ENCODE measurements at places on chromosomes 2 and 18.

DNA sequence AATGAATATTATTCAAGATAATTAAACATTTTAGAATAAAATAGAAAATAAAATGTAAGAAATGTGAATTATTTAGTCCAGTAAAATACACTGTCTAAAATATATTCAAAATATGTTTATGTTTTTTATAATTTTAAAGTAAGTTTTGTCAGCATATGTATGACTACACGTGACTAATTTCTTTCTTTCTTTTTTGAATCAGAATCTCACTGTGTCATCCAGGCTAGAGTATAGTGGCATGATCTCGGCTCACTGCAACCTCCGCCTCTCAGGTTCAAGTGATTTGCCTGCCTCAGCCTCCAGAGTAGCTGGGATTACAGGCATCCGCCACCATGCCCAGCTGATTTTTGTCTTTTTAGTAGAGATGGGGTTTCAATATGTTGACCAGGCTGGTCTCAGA is 19.1 kb upstream of the INO80D start:
- no peak for DNase-seq

GRCh38 chr2:178536037-178536436 is 55.8 kb downstream of the PLEKHA3 start:
- no peak for DNase-seq

- no peak for DNase-seq
Measured at GRCh38 chr2:205972113-205972512, 113.9 kb downstream of the INO80D start.

DNA sequence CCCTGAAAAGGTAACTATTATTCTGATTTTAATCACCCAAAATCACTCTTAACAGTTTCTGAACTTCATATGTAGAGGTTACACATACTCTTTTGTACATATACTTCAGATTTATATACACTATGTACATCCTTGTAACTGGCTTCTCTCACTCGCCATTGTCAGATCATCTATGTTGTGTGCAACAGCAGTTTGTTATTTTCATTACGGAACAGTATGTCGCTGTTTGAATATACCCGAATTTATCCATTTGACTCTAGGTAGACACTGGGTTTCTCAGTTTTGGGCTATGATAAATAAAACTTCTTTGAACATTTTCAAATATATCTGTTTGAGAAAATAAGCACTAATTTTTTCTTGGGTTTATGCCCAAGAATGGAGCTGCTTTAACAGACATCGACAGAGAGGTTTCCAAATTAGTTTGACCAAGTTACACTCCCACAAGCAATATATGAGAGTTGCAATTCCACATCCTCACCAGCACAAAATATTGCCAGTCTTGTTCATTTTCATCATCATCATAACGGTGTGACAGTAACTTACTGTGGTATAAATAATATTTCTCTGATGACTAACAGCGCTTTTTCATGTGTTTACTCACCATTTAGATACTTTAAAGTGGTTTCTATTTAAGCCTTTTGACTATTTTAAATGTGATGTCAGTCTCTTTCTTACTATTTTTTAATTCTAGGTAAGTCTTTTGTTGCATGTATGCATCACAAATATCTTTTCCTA is 80.9 kb downstream of the SMC6 start:
- peak; percentile 59 for DNase-seq

- no peak for DNase-seq
Measured at GRCh38 chr2:118477111-118477862, 370.2 kb downstream of the EN1 start.

- DNase-seq, result no peak
Measured at GRCh38 chr2:74740395-74740740, 86.3 kb downstream of the SEMA4F start.

DNA sequence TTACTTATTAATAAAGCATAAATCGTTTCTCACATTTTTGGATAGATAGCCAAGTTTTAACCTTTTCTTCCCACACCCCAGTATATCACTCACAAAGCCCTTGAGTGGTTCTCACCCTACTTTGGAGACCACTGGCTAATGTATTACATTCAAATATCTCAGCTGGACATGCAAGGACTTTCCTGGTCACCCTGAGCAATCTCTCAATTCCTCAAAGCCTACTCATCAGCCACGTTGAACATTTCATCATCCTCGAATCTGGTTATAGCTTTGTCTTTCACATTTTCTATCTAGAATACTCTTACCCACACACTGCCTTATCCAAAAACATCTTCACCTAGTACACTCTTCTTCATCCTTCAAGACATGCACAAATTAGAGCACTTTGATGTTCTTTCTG is 71.1 kb upstream of the MAPRE2 start:
- DNase-seq, result no peak

DNA sequence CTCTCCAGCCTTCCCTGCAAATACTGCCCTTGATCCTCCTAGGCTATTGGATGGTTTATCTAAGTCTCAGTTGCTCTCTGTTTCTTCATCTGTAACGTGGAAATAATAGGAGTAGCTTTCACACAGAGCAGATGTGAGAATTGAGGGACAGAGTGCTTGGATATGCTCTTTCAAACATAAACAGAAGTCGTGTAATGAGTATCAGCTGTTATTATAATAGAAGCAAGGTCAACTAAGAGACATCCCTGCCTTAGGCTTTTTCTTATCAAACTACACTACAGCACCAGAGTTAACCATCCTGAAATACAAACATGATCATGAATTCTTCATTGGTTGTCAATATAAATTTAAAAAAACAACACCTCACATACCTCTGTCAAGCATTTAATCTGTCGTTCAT is 138.2 kb downstream of the DOK6 start:
- DNase-seq, result peak; percentile 4

DNA sequence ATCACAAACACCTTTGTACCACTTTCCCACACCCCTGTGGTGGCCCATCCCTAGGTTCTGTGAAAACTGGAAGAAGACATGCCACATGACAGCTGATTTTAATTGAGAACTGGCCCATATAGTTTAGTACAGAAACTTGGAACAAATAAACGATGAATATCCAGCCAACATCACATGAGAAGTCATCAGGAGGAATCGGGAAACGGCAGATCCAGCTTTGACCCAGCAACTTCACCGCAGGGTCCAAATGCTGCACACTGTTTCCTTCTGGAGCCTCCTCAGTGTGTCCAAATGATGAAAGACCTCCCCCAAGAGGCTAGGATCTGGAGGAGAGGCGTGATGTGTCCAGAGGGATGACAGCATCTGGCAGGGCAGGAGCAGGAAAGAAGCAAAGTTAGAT is 75.5 kb downstream of the COPS8 start:
- DNase-seq, result peak; percentile 69

DNA sequence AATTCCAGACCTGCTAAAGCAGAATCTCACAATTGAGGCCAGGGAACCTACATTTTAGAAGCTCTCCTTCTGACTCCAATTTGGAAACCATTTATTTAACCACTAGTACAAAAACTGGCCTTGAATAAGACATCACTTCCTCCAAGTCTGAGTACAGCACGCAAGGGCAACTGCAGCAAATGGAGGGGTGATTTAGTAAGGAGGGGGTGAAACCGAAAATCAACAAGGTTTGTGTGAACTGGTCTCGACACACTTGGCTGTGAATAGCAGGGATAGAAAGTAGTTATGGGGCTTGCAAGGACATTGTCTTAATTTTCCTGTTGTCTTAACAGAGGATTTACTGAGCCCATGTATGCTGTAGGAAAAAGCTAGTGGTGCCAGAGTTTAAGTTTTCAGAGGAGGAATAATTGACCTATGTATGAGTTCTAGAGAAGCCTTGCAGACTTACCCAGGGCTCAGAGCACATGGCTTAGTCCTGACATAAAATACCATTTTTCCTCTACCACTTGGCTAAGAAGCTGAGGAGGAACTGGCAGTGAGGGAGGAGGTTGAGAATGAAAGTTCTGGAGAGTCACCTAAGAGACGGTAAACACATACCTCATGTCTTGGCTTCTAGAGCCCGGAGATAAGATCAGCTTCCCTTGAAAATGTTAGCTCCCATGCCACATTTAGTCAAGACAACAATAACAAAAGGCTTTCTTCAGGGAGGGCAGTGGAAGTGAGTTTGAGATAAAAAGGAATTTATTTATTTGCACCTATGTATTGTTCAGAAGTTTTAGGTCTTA is 114.8 kb downstream of the SMAD2 start:
- no peak for DNase-seq

DNA sequence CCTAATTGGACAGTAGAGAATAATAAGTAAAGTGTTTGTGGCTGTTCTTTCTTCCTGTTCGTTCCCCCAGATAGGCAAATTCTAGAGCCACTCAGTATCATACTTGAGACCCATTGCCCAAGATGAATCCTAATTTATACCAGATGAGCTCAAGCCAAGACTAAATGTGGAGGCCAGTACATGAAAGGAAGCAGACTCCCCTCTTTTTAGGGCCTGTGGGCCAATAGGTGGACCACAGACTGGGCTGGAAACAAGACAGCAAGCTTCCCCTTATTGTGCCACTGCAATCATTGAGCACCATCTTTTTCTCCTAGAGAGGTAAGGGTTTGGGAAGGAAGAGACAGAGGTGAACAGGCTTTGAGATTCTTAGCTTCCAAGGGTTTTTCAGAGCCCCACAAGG is 141.9 kb downstream of the MGAT5 start:
- DNase-seq, result peak; percentile 33

DNA sequence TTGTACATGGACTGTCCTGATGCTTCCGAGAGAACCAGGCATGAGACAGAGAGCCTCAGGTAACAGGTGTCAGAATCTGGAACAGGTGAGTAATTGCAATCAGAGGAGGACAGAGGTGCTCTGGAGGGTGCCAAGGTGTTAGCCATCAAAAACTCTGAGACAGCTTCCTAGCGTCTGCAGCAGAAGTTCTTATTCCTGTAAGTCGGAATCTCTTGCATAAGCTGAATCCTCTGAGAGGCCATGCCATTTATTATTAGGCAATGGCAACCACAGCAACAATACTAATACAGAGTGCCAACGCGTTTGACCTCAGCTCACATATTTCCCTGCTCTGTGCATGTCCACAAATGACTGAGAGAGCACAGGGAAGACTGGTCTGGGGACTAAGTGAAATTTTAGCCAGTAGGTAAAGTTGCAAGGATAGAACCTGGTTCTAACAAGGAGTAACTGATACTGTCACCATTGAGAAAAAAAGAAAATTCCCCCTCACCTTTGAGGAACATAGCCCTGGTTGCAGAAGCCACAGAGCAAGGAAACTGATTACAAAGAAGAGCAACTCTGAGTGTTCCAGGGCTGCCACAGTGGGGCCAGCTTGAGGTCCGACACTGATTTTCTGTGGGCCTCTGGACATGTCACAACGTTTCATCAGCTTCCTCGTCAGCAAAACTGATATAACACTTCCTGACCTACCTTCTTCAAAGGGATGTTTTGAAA is 55.1 kb upstream of the ACSL3 start:
- DNase-seq, result peak; percentile 38

DNA sequence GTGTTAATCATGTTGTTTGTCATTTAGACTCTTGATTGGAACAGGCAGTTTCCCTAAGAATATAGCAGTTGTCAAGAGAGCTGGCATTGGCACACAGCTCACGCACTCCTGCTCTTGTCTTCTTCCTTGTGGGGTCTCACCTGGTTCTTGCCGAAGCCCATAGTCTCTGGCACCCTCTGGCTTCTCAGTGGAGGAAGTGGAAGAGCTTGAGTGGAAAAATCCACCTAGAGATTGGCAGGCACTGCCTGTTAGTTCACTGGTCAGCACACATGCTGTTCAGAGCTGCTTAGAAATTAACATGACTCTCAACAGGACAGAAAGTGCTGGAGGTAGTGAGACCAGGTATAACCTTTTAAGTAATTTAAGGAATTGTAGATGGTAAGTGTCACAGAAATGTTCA is 28.3 kb downstream of the SCTR start:
- no peak for DNase-seq

DNA sequence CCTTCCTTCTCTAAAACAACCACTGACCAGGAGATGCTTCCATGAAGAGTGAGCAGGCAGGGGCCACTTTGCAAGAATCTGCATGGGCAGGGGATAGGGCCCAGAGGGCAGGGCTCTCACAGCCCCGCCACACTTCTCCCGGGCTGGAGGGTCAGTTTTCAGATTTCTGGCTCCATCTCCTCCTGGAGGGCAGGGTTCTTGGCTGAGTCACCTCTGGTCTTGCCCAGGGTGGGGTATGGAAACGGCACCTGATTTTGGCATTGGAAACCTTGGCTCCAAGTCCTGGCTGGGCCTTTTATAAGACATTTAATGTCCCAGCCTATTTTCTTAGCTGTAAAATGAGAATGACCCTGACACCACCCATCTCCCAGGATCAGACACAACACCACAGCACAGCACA is 27.6 kb upstream of the ASPRV1 start:
- no peak for DNase-seq

GRCh38 chr2:12064153-12064552 is 317.7 kb downstream of the LPIN1 start:
- DNase-seq, result no peak

DNA sequence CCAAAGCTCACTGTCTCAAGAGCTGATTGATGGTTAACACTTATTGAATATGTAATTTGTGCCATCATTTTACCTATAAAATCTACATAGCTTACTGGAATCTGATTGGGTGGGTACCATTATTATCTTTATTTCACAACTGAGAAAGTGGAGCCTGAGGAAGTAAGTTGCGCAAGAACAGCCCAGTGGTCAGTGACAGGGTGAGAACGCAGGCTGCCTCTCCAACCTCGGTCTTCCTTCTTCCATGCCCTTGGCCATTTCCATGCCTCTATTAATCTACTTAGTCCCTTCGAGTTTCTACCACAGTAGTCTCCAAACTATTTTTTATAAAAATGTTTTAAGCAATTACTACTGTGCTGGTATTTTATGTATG is 390.9 kb upstream of the VWC2L start:
- no peak for DNase-seq

DNA sequence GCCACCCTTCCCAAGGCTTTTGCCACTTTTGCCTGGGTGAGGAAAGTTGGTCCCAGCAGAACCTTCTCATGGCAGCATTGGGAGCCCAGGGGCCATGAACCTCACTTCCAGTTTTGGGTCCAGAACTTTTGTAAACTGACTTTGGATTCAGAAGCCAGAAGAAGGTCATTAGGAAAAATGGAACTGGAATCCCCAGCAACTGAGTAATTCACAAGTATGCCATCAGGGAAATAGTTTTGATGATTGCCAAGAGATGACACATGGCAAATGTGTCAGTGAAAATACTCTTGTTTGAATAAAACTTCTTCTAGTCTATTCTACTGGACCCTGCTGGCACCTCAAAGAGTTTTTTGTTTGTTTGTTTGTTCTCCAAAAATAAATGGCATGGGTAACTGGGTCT is 203.7 kb downstream of the SETBP1 start:
- peak; percentile 64 for DNase-seq

DNA sequence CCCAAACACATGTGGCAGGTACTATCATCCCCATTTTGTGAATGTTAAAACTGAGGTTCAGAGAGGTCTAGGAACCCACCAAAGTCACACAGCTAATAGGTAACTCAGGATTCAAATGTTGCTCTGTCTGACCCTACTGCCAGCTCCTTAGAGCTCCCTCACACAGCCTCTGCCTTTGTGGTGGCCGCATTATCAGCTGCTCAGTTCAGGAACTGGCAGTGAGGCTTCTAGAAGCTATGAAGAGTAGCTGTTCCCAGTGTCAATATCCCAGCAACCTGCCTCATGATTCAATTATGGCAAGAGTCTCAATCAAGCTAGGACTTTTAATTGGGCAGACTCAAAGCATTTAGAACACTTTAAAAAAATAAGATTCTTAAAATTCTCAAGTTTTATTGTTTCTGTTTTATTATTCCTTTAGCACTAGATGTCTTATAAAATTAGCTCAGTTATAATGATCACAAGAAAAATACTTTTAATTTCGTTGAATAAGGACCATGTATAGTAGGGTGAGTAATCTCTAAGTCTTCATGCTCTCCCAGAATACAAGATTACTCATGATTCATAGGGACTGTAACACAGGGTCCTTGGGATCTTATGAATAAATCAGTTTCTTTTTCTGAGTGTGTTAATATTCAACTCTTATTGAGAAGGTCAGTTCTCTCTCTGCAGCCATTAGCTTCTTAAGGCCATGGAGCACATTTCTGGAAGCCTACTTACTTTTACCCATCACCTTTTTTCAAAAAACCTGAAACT is 342.7 kb downstream of the RND3 start:
- DNase-seq, result no peak

Data from AG10803 (cell line).